ENCODE measurements at places on chromosomes 12 and 14. TPM values are rescaled to one million over a fixed set of nuclear protein-coding genes. Genes with fewer than 3 reads are reported as not detected.

The IAPP gene
- total RNA-seq, result not detected

The CLEC1A gene
- not detected for total RNA-seq

The LRP1-AS gene
- total RNA-seq, result not detected

The HEBP1 gene
- 3.1 TPM for total RNA-seq

The CLSTN3 gene
- total RNA-seq, result 10.1 TPM

The FAM161B gene
- 2.1 TPM for total RNA-seq

Data from A375 (cell line).